ENCODE measurements at places on chromosomes 3 and 15.

DNA sequence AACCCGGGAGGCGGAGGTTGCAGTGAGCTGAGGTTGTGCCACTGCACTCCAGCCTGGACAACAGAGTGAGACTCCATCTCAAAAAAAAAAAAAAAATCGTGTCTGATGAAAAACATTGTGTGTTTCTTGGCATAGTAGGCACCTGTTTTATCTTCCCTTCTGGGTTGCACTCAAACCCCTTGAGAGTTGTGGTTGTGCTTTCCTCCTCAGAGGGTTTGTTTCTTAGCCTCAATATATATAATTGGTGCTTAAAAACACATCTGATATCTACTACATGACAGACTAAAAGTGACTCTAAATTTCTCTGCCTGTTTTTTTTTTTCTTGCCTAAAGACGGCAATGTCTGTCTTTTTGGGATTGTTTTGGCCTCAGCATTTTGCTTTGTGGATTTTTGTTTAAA, 7.6 kb downstream of the NR1D2 start:
- H3K4me1 ChIP-seq: peaks cover 15% of the 10 kb centered on the region
- H3K27me3 ChIP-seq: no peaks in the 10 kb centered on the region
- no peak overlapping the region for H3K4me3 ChIP-seq
- H3K36me3 ChIP-seq: no peaks in the 10 kb centered on the region
- H3K27ac ChIP-seq: no peak overlapping the region
- DNase-seq: no peak

GRCh38 chr3:147838652-147839051, 429.5 kb downstream of the ZIC1 start:
- H3K27me3 ChIP-seq: no peaks in the 10 kb centered on the region
- no peak overlapping the region for H3K4me3 ChIP-seq
- H3K4me1 ChIP-seq: no peaks in the 10 kb centered on the region
- H3K36me3 ChIP-seq: no peaks in the 10 kb centered on the region
- no peak for DNase-seq

- no peak overlapping the region for H3K27ac ChIP-seq
- no peaks in the 10 kb centered on the region for H3K4me1 ChIP-seq
- no peaks in the 10 kb centered on the region for H3K27me3 ChIP-seq
- no peaks in the 10 kb centered on the region for H3K36me3 ChIP-seq
Measured at GRCh38 chr3:143183665-143183964, 64.0 kb downstream of the CHST2 start.

DNA sequence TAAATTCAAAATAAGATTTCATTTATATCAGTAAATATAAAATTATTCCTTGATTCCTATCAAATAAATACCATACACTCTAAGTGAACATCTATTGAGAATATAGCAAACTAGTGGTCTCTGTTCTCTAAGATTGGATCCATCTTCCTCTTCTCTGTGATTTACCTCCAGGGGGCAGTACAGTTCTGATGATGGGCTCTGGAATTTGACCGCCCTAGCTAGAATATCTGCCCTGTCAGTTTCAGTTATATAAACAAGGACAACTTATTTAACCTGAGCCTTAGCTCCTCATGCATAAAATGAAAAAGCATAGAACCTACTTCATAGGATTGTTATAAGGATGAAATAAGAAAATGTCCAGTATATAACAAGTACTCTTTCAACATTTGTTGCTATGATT, 171.1 kb upstream of the CCDC54 start:
- H3K27me3 ChIP-seq: no peaks in the 10 kb centered on the region
- no peaks in the 10 kb centered on the region for H3K4me1 ChIP-seq
- no peak for DNase-seq

- H3K36me3 ChIP-seq: no peaks in the 10 kb centered on the region
- no peaks in the 10 kb centered on the region for H3K27me3 ChIP-seq
- no peak overlapping the region for H3K27ac ChIP-seq
- no peaks in the 10 kb centered on the region for H3K4me1 ChIP-seq
Measured at GRCh38 chr15:99745370-99746086, 12.3 kb upstream of the LYSMD4 start.

DNA sequence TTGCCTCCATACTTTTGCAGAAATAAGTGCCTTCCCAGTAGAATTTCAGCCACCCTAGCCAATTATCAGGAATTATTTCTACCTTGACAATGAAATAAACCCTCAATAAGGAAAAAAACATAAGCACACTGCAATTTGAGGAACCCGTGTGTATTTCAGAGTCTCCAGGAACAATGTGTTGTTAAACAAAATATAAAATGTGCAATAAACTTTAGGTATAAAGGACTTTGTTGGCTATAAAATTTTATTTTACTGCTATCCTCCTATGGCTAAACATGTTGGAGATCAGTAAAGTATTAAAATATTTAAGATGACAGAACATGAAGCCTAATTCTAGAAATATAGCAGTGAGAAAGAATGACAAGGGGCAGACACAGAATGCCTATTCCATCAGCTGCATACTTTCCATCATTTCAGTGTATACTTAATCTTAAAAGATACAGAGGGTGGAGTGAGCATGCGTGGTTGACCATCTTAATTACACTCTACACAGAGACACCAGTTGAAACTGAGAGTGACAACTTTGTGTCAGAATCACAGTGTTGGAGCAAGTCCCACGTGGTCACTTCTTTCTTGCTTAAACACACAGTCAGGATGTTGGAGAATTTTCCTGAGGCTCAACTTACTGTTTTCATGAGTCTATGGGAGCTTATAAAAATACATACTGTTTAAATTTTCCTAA, 79.0 kb upstream of the SUCLG2 start:
- no peak for DNase-seq
- no peak overlapping the region for H3K4me3 ChIP-seq
- H3K4me1 ChIP-seq: no peaks in the 10 kb centered on the region
- no peak overlapping the region for H3K27ac ChIP-seq
- H3K27me3 ChIP-seq: no peaks in the 10 kb centered on the region

DNA sequence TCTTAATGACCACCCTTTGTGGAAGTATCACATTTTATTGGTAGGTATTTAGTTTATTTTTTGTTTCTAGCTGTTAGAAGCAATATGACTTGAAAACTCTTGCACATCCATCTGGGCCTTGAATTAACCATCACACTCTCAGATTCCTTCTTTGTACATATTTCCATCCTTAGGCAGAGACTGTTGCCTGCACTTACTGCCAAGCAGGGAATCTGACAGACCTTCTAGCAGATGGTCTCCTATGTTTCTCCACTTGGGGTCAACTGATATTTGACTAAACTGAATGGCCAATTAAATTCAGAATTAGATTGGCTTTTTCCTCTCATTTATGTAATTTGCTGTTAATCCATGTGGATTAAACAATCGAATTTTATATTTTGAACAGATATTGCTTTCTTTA, 324.9 kb upstream of the TGFBR2 start:
- DNase-seq: no peak
- H3K4me3 ChIP-seq: no peak overlapping the region
- H3K27ac ChIP-seq: no peak overlapping the region
- no peaks in the 10 kb centered on the region for H3K27me3 ChIP-seq
- no peaks in the 10 kb centered on the region for H3K36me3 ChIP-seq
- H3K4me1 ChIP-seq: peaks cover 1% of the 10 kb centered on the region

DNA sequence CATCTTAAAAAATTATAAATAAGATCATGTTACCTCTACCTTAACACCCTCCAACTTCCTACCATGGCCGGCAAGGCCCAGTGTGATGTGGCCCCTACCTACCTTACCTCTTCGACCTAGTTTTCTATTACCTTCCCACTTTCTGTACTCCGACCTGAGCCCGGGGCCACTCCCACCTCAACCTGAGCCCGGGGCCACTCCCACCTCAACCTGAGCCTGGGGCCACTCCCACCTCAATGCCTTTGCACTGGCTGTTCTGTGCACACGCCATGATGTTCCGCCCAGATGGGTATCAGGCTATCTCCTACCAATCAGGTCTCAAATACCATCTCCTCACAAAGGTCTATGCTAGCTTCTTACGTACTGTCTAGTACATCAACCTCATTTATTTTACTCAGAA, 66.8 kb upstream of the XXYLT1 start:
- no peak for DNase-seq
- H3K27ac ChIP-seq: no peak overlapping the region
- H3K4me3 ChIP-seq: no peak overlapping the region
- no peaks in the 10 kb centered on the region for H3K4me1 ChIP-seq

GRCh38 chr15:48384616-48385015, 53.4 kb downstream of the DUT start:
- no peak overlapping the region for H3K4me3 ChIP-seq
- no peak overlapping the region for H3K27ac ChIP-seq
- no peak for DNase-seq
- no peaks in the 10 kb centered on the region for H3K27me3 ChIP-seq
- H3K4me1 ChIP-seq: no peaks in the 10 kb centered on the region
